ENCODE measurements at places on chromosomes 12 and 14.

DNA sequence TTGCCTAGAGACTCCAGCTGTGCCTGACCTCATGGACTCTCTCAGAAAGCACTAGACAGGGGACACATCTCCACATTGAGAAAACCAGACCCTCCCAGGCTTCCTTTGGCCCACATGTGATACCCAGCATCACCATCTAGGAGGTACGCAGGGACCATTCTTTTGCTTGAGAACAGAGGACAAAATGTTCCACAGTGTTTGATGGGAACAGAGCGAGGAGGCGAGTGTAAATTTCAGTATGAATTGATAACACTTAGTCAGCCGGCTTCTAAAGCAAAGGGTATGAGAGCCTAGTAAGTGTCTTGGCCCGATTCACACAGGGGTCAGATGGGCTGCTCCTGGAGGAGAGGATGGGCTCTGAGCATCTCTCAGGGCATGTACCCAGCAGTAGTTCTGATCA lies 1052.4 kb downstream of the BCL11B start:
- DNase-seq, result no peak

- DNase-seq, result no peak
Measured at GRCh38 chr14:70555890-70556289, 21.1 kb upstream of the ADAM20 start.

- DNase-seq, result no peak
Measured at GRCh38 chr14:38808734-38809455, 294.1 kb downstream of the SEC23A start.

- no peak for DNase-seq
Measured at GRCh38 chr14:23938823-23939222, 14.7 kb upstream of the DHRS4 start.

GRCh38 chr14:39991041-39991440 lies 558.8 kb upstream of the FBXO33 start:
- DNase-seq, result no peak

DNA sequence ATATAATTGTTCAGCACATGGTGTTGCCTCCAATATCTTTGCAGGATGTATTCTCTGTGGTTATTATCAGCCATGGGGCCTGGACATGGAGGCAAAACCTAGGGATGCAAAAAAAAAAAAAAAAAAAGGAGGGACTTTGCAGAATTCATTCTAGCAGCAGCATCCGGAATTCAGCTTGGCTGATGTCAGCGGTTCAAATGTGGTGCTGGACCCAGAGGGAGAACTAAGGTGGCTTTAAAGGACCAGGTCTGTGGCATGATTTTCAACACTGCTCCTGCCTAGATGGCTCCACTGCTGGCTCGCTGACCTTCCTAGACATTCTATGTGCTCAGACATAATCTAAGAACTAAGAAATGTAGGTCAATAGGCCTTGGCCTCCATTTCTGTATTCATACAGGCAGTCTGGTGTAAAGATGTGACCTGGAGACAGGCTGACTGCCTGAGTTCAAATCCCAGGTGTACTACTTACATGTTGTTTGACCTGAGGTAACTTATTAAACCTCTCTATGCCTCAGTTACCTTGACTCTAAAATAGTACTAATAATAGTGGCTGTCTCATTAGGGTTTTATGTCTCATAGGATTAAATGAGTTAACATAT lies 108.6 kb downstream of the PPM1A start:
- DNase-seq, result no peak

- DNase-seq, result no peak
Measured at GRCh38 chr14:72172597-72172996, 240.4 kb downstream of the RGS6 start.

DNA sequence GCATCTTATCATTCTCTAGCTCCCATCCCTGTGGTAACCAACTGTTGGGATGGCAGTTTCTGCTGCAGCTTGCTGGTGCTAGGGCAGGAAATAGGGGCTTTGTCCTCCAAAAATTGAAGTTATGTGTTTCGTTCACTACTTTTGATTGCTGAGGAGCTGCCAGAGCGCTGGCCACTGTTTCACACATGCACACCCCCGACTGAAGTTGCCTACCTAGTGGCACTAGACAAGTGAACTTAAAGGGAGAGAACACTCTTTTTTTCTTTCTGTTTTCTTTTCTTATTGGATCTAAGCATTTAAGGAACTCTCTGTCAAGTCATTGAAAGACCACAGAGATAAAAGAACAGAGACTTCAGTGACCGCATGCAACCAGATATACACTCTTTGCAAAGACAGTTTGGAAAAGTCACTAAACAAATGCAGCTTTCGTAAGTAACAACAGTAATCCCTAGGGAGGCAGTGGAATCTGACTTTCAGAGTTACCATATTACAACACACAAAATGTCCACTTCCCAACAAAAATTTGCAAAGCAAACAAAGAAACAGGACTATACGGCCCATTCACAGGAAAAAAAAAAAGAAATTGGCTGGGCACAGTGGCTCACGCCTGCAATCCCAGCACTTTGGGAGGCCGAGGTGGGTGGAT lies 12.0 kb downstream of the TFCP2 start:
- DNase-seq, result no peak

DNA sequence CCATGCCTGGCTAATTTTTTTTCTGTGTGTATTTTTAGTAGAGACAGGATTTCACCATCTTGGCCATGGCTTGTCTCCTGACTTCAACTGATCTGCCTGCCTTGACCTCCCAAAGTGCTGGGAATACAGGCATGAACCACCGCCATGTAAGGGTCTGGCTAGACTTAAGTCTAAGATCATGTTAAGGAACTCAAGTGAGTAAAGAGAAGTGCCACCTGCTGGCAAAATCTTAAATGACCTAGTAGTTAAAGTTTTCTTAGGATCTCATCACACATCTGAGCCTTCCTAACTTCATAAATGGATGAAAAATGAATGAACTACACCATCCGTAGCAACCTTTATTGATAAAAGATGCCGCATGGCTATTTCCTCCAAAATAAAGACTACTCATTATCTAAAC lies 1.7 kb upstream of the C12orf56 start:
- no peak for DNase-seq

DNA sequence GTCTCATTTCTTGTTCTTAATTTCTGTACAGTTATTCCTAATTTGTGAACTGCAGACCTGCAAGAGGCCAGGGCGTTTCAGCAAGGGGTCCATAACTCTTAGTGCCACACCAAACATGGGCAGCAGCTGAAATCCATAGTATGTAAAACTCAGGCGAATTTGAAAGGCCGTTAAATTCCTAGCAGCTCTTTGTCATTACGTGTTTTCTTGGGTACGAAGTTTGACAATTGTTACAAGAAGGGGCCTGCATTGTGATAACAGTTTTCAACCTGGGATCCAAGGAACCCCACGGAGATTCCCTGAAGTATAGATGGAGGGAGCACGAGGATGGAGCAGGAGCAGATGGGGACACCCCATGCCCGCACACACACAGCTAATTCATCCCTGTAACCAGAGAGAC lies 288.0 kb downstream of the ZFP36L1 start:
- no peak for DNase-seq

- DNase-seq, result no peak
Measured at GRCh38 chr14:48805315-48805714, 780.9 kb downstream of the RPS29 start.

- no peak for DNase-seq
Measured at GRCh38 chr14:49173765-49174373, 412.3 kb downstream of the RPS29 start.

- DNase-seq, result no peak
Measured at GRCh38 chr14:51507511-51507905, 144.2 kb upstream of the FRMD6 start.

GRCh38 chr12:116053479-116054200 lies 223.9 kb downstream of the MED13L start:
- DNase-seq, result no peak

DNA sequence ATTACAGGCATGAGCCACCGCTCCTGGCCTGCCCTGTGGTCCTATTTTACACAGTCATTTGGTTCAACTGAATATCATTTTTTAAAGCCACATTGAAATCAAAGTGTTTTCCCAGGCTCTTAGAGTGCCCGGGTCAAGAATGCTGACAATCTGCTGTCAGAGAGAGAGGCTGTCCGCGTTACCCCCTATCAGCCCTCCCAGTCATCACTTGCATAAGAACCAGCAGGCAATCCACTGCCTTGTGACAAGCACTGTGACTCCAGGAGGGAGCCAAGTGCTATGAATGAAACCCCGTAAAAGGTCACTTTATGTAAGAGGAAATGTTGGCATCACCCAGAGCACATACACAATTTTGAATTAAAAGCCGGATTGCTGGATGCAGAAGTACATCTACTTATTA lies 13.5 kb downstream of the PHLDA1 start:
- no peak for DNase-seq

DNA sequence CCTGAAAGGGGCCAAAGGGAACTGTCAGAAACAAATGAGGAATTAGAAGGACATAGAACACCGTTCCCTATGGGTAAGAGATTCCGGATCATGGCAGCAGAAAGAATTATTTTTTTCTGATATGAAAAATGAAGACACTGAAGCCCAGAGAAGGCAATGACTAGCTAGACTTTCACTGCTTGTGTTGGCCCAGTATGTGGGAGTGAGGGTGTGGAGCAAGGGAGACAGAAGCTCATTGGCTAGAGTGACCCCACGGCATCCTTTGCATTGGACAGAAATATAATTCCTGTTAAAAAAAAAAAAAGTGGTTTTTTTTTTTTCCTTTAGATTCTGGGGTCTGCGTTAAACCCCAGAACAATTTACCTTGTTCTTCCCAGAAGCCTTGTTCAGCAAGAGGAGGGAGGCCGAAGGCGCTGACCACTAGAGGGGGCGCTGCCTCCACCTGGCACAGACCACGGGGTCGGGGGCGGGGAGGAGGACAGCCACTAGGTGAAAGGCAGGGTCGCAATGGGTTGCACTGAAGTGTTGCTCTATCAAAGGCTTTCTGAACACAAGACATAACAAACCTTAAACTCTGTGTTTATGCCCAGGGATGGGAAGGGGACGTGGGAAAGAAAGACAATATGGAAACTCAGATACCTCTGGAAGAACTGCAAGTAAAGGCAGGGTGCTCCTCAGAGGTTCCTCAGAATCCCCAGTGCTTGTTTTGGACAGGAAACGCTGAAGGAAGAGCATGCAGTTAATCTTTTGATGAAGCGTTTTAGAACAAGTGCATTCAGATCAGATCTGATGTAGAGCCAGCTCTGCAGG lies 156.8 kb downstream of the KCNA5 start:
- no peak for DNase-seq

GRCh38 chr12:45938566-45938965 lies 51.8 kb downstream of the SCAF11 start:
- DNase-seq, result no peak

- DNase-seq, result no peak
Measured at GRCh38 chr12:57603324-57603723, 1.3 kb upstream of the DTX3 start.

- DNase-seq, result no peak
Measured at GRCh38 chr12:120849765-120850164, 54.4 kb downstream of the SPPL3 start.

GRCh38 chr12:104603545-104603973 lies 146.8 kb downstream of the CHST11 start:
- DNase-seq, result no peak

- DNase-seq, result no peak
Measured at GRCh38 chr14:52125885-52126284, 57.0 kb upstream of the NID2 start.

- DNase-seq, result no peak
Measured at GRCh38 chr14:74852922-74853530, 22.9 kb downstream of the PROX2 start.

DNA sequence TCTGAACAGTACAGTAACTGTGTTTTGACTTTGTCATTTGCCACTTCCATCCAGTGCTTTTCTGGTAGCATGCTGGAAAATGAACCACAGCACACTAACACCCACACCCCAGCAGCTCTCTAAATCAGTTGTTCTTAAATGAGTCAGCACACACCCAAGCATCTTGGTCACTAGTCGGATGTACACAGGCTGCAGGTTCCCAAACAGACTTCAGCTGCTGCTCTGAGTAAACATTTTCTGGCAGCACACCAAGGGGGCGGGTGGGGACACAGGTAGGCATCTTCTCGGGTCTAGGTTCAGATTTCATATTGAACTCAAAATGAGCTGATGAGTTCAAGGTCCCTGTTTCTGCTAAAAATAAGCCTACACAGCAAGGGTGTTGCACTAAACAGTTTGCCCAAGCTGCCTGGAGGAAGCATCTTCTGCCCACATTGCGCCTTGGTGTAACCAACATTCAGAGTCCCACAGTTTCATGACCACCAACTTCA lies 39.8 kb downstream of the IFNG start:
- DNase-seq, result no peak

GRCh38 chr12:132170637-132171292 lies 26.5 kb downstream of the NOC4L start:
- DNase-seq, result no peak

- no peak for DNase-seq
Measured at GRCh38 chr14:87888136-87888999, 104.6 kb downstream of the GALC start.

GRCh38 chr12:47838286-47838931 lies 18.7 kb upstream of the HDAC7 start:
- DNase-seq, result peak; percentile 15

- no peak for DNase-seq
Measured at GRCh38 chr14:56088941-56089340, 29.3 kb upstream of the PELI2 start.

GRCh38 chr12:128534906-128535305 lies 267.9 kb downstream of the TMEM132C start:
- no peak for DNase-seq

GRCh38 chr14:86915406-86915805 lies 1077.6 kb downstream of the GALC start:
- DNase-seq, result no peak

- no peak for DNase-seq
Measured at GRCh38 chr12:53483979-53484377, 15.3 kb downstream of the MAP3K12 start.

DNA sequence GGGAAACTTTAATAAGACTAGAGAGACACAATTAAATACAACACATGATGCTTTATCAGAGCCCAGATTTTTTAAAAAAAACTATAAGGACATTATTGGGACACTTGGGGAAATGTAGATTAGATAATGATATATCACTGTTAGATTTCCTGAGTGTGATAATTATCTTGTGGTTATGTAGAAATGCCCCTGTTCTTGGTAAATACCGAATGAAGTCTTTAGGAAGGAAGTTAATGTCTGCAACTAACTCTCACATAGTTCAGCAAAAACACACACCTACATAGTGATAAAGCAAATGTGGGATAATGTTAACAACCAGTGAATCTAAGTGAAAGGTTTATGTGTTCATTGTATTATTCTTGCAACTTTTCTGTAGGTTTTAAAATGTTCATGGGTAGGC lies 14.6 kb upstream of the CACNB3 start:
- DNase-seq, result no peak

DNA sequence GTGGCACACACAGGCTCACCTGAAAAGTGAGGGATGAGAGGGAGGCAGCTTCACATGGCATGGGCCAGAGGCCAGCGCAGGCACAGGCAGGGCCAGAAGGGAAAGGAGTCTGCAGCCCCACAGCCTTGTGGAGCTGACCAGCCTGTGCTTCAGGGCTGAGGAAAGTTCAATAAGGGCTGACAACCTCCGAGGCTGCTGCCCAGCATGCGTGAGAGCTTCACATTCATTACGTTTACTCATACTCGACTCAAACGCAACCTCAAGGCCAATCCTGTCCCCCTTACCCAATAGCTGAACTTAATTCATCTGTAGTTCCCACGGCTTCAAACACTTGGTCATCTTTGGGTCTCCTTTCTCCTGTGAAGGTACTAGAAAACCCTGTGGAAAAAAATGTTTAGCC lies 4.8 kb downstream of the MMAB start:
- no peak for DNase-seq

GRCh38 chr12:86015026-86015425 lies 140.9 kb downstream of the NTS start:
- no peak for DNase-seq

- DNase-seq, result peak; percentile 27
Measured at GRCh38 chr12:45726603-45727300, 2.8 kb upstream of the ARID2 start.

GRCh38 chr12:67720351-67720856 lies 71.9 kb downstream of the DYRK2 start:
- DNase-seq, result no peak
